Epithelial cell of esophagus (primary cell): ENCODE measurements at places on chromosomes 1 and 21.

GRCh38 chr1:38331496-38332210, 285.1 kb upstream of the POU3F1 start:
- DNase-seq = peak; percentile 34

GRCh38 chr1:206014601-206015000, 9.1 kb downstream of the CTSE start:
- no peak for DNase-seq

DNA sequence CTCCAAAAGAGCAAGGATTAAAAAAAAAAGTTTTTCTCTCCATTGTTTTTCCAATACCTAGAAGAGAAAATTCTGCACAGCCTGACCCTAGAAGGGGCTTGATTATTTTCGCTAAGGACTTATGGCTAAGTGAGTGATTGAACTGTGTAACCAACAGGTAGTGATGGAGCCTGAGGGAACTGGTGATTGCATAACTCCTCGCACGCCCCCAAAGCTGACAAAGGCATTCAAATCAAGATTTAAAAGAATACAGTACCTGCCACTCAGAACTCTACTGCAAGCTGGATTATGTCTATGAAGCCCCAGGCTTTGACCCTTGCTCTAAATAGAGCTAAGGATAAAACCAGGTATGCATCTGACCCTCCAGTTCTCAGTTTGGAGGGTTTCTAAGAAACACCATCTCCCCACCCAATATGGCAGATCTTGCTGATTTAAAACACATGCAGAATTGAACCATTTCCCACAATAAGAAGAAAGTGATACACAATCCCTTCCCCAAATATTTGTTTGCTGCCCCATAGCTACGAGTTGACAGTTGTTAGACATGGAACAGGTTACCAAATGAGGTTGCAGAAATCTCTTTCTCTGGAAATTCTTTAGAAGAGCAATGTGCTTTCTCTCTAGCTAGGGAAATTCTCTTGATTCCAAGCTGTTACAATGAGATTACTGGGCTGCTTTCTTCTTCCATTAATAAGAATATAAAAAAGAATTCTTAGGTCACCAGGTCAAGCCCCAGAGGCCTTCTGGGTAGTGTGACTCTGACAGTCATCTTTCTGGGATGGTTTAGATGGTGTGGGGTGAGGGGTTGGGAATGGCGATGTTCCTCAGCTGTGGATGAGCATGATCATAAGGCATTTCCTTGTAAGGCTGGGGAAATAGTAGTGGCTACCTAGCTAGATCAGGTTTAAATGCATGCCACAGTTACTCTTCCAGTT, 35.1 kb downstream of the FGGY start:
- DNase-seq = no peak

DNA sequence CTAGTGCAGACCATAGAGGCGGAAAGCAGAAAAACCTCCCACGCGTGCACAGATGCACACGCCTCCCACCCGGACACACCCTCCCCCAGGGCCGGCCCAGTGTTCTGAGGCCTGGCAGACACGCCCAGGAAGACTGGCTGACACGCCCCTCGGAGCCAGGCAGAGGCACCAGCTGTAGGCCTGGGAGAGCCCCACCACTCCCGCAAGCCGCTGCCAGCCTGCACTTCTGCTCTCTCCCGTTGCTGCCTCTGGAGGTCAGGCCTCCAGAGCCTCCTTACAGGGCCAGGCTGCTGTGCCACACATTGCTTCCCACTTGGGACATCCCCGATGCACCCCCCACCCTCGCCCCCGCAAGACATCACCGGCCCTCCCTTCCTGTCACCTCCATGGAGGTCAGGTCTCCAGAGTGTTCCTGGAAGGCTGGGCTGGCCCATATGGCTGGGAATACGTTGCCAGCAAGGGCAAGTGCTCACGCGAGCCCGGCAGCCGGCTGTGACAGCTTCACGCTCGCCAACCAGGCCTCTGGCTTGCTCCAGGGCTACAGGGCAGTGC, 40.4 kb downstream of the CASZ1 start:
- peak; percentile 60 for DNase-seq

GRCh38 chr1:178536844-178537371, 24.0 kb downstream of the TEX35 start:
- DNase-seq = peak; percentile 93

DNA sequence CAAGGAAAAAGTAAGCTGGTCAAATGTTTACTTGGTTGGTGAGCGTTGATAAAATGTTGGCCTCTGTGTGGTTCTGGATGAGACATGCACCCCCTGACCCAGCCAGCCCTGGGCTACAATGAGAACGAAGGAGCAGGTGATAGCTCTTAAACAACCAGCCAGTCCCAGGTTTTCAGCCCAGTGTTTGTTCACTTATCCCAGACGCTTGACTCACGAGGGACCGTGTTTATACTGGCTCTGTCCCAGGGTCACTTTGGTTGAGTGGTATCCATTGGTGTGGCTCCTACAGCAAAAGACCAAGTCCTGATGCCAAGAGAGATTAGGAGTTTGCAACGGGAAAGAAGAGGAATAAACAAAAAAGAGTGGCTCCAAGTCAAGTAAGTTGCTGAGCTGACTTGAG, 86.9 kb downstream of the KCNJ15 start:
- DNase-seq = peak; percentile 61

GRCh38 chr1:29970747-29971325, 734.5 kb downstream of the PTPRU start:
- DNase-seq = no peak

DNA sequence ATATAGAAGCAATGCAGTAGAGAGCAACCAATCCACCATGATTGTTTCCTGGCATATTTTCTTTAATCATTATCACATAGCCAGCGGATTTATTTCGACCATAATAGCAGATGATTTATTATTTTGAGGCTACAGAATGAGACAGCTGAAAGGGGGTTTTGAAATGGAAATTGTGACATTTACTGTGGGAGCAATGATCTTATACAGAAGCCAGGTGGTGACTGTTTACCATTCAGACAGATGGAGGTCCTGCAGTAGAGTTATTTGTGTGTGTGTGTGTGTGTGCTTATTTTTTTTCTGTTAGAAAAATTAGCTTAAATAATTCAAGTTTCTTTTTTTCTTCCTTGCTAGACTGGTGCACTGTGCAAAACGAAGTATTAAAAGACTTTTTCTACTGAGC, 1784.5 kb downstream of the MRPL39 start:
- DNase-seq = no peak

DNA sequence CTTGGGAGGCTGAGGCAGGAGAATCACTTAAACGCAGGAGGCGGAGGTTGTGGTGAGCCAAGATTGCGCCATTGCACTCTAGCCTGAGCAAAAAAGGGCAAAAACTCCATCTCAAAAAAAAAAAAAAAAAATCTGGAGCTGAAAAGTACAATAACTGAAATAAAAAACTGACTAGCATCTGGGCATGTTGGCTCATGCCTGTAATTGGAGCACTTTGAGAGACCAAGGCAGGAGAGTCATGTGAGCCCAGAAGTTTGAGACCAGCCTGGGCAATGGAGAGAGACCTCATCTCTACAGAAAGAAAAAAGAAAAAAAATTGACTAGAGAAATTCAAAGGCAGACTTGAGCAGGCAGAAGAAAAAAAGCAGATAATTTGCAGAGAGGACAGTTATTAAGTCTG, 18.1 kb downstream of the CLDN19 start:
- peak; percentile 21 for DNase-seq

DNA sequence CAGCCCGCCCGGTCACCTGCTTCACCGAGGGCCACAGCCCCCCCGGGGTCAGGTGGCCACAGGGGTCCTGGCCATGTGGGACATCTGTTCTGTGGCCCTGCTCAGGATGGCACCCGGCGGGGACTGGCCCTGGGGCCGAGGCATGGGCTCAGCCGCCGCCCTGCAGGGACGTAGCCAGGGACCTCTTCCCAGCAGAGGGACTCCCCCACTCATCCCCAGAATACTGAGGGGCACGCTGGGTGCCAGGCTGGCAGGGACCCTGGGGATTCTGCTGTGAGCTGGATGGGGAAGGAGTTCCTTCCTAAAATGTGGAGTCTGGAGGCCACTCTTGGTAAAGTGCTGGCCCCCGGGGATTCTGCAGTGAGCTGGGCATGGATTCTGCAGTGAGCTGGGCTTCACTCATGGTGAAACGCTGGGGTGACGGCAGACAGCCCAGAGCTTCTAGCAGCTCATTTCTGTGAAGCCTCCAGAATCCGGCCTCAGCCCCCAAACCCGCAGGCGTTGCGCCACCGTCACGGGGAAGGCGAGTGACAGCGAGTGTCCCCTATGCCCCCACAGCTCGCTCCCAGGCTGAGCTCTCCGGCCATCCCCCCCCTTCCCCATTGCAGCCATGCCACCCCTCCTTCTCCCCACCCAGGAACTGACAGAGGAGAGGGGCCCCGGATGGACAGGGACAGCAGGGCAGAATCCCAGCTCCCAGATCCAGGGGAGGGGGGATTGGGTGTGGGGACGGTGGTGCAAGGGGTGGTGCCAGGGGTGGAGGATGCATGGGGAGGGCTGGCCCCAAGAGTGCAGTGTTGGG, 1.4 kb downstream of the ITGB2 start:
- DNase-seq = no peak

GRCh38 chr21:40177979-40178378, 310.7 kb downstream of the PCP4 start:
- DNase-seq = no peak

DNA sequence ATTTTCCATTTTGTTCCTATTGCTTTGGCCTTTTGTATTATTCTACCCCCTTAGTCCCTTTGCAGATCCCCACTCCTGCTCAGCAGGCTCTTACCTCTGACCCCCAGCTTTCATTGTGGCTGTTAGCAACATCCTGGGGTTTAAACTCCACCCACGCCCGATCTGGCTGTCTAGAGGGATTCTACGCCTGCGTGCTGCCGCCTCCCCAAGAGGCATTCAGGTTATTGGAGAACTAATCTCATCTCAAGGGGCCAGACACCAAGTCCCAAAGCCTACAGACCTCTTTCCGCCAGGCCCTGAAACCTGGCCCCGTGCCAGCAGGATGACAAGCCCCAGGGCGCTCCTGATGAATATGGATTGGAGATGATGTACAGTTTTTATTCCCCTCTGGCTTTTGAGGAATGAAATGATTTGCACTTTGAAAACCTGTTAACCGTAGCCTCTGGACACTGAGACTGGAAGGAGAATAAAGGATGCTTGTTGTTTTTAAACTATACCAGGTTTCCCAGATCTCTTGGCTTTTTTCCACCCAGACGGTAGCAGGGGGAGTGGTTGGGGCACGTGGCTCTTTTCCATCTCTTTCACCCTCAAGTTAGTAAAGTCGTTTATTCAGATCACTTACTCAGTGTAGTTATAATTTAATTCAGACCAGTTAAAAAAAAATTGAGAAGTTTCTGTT, 14.5 kb upstream of the IKBKE start:
- DNase-seq = no peak

- no peak for DNase-seq
Observed at GRCh38 chr1:116415699-116416533, 42.9 kb downstream of the ATP1A1 start.

DNA sequence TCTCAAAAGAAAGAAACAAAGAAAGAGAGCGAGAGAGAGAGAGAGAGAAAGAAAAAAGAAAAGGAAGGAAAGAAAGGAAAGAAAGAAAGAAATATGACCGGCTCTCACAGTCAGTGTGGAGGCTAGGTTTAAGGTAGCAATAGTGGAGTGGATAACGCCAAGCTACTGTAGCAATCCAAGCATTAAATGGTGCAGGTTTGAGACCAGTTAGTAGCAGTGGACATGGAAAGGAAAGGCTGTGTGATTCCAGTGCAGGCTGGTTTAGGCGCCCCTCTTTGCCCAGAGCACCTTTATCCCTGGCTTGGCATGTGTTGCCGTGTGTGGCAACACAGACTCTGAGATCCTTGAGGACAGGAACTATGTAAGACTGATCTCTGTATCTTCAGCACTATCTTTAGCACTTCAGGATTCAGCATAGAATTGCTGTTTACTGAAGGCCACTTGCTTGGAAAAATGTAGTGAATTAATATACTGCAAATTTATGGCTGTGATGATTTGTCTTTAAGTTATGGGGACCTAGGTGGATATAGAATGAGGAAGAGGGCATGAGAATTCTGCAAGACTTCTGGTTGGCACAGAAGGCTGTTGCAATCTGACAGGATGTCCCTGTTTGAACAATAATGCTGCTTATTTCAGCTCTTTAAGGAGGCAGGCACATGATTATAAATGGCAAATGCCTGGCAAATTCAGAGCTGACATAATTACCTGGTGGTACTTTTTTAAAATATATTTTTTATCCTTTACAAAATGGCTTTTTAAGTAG, 10.8 kb upstream of the OSBPL9 start:
- peak; percentile 42 for DNase-seq

DNA sequence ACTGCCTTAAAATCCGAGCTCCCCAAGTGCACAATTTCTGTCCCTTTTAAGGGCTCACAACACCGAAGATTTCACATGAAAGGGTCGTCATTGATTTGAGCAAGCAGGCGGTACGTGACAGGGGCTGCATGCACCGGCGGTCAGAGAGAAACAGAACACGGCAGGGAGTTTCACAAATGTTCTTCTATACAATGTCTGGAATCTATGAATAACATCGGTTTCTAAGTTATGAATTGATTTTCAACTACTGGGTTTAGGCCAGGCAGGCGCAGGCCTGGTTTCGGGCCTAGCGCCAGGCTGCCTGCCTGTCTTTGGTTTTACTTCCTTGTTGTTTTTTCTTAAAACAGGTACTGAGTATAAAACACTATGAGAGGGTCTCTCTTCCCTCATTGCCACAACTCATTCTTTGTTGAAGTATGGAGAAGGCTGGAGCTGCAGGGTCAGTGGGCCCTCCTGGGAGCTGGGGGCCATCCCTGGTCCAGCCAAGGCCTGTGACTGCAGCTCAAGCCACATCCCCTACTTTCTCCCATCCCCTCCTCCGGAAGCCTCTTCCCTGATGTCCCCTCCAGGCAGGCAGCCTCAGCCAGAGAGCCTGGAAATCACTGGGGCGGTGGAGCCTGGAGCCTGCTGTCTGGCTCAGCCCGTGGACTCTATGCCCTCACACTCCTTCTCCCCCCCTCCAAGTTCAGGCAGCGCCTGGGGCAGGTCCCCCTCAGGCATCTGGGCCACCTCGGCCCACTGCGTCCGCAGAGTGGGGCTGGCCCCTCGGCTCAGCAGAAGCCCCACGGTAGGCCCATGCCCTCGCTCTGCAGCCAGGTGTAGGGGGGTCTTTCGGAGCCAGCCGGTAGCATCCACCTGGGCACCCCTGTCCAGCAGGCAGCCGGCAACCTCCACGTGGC, 2.4 kb downstream of the ANKRD65 start:
- DNase-seq = no peak

GRCh38 chr1:103160281-103160680, 52.0 kb upstream of the COL11A1 start:
- DNase-seq = no peak

- DNase-seq = no peak
Observed at GRCh38 chr21:15729346-15729673, 472 bp upstream of the USP25 start.

GRCh38 chr1:31750858-31751510, 13.2 kb downstream of the ADGRB2 start:
- peak; percentile 14 for DNase-seq

- DNase-seq = peak; percentile 92
Observed at GRCh38 chr1:93960641-93961147, 51.5 kb upstream of the GCLM start.

- peak; percentile 67 for DNase-seq
Observed at GRCh38 chr1:109979489-109980091, 5.0 kb upstream of the AHCYL1 start.

DNA sequence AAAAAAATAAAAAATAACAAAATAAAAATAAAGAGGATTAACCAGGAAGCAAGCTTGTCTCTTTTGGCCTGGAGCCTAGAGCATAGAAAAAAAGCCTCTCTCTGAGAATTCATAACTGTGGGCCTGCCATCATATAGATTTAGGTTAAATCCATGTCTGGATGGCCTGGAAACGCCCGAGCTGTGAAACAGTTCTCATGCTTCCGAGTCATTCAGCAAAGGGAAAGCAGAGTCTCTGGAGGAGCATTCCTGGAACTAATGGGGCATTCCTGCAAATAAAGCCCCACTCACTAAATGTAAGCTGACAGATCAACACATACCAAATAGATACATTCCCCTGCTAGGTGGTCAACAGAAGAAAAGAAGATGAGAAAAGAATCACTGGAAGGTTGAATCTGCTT, 75.8 kb upstream of the GNG4 start:
- DNase-seq = no peak
